ENCODE measurements at places on chromosomes 3 and 15.

GRCh38 chr3:40975711-40976121 is 223.6 kb upstream of the CTNNB1 start:
- no peak for DNase-seq

- no peak for DNase-seq
These were observed 263.1 kb downstream of the ADAMTS17 start for GRCh38 chr15:100078511-100079220.

DNA sequence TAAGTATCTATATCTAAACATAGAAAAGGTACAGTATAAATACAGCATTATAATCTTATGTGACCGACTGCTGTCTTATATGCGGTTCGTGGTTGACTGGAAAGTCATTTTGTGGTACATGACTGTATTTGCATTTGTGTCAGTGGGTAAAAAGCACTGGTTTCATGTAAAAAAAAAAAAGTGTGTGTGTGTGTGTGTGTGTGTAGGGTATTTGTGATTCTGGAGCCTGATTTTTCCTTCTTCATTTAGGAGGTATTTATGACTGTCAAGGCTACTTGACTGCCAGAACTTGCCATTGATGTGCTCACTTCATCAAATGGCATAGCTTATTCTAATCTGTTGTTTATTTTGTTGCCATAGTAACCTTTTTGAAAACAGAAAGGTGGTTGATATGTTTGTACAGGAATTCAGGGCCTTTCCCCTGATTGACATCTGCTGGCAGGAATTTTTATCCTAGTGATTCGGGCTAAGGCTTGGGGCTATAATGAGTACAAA is 63.2 kb downstream of the AKAP13 start:
- DNase-seq, result no peak

DNA sequence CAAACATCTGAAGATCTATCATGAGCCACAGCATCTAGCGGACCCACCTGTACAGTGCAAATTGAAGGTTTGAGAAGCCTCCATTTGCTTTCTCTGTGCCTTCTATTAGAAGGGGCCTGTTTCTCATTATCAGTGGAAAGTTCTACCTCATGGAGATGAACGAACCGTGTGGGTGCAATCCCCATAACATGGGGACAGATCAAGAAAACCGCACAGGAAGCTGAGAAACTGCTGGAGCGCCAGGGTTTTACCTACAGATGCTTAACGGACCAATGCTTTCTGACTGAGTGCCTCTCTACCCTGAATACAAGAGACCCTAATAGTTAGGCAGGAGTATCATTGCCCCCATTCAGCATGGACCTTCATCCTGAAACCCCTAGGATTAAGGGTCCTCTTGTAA is 53.5 kb downstream of the CYP19A1 start:
- DNase-seq, result no peak

DNA sequence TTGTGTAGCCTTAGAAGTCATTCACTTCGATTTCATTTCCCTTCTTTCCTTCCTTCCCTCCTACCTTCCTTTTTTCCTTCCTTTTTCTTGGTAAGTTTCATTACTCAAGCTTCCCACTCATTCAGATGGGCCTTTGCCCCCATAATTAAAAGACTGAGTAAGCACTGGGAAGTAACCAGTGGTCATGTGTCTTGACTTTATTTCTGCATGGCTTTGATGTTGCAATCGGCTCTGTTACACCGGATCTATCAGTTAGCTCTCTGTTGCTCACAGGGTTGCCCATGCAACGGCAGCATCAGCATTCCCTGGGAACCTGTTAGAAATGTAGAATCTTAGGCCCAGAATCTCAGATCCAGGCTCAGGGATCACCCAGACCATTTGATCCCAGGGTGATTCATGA is 25.6 kb upstream of the LARS2 start:
- no peak for DNase-seq

- DNase-seq, result no peak
These were observed 172.3 kb upstream of the MBNL1 start for GRCh38 chr3:152096280-152096906.

DNA sequence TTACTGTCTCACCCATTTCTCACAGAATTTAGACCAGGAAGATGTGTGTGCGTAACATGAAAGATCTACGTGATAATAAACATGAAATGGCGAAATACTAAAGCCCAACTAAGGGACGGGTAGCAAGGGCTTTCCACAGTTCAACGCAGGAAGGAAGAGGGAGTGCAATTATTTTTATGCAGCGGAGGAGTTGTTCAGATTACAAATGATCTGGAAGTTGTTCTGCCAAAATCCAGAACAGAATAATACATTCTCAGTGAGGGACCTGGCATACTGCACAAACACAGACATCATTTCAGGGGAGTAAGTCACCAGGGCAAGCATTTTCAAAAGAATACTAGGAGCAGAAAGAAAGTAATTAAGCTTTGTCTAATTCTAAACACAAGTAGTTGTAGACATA is 133.6 kb upstream of the RAP2B start:
- DNase-seq, result no peak

DNA sequence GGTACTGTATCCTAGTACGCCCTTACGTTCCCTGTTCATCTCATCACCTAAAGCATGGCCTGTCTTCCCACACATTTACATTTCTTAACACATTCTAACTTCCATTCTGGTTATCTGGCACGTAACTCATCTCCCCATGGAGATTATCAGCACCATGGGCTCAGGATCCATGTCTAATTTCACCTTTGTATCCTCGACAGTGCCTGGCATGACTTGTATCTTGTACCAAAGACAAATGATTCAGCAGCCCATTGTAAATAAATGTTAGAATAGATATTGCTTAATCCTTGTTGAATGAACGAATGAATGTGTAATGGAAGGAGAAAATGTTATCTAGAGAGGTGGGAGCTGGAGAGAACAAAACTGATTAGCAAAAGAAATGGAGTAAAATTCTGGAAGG is 69.7 kb upstream of the TPM1 start:
- DNase-seq, result no peak

DNA sequence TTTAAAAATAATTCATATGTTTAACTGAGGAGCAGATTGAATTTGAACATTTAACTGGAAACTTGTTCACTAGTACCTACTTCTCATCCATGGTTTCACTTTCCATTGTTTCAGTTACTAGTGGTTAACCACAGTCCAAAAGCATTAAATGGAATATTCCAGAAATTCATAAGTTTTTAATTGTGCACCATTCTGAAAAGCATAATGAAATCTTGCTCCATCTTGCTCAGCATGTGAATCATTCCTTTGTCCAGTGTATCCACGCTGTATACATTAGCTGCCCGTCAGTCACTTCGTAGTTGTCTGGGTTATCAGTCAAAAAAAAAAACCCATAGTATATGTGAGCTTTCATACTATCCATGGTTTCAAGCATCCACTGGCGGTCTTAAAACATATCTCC is 217.6 kb downstream of the TPRG1 start:
- DNase-seq, result no peak

DNA sequence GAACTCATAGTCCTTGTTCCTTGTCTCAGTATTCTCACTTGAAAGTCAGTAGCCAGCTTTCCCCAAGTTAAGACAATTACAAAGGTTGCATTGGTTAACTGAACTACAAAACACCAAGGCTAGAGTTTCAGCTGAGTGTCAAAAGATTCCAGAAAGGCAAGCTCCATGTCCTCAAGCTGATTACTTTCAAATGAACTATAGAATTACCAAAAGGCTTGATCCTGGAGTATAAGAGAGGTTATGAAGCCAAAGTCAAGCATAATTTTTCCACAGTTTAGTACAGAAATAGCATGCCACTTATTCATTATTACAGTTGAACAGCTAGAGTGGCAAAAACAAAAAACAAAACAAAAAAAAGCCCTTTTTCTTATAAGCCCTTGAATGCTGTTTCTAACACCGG is 51.9 kb downstream of the ZBTB20 start:
- DNase-seq, result no peak

DNA sequence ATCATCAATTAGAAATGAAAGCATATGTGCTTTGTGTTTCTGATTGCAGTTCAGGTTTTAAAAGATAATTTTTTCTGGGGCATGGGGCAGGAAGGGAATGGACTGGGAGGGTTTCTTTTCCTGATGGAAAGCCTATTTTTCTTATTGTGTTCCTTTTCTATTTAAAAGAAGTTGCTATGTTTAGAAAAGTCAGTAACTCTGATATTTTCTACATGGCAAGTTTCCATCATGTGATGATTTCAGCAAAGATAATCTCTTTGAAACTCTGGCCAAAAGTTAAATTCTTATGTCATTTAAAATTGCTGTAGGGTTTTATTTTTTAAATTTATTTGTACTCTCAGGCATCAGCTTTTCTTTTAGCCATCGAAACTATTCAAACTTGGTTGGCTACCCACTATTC is 601.2 kb downstream of the FOXP1 start:
- peak; percentile 17 for DNase-seq

DNA sequence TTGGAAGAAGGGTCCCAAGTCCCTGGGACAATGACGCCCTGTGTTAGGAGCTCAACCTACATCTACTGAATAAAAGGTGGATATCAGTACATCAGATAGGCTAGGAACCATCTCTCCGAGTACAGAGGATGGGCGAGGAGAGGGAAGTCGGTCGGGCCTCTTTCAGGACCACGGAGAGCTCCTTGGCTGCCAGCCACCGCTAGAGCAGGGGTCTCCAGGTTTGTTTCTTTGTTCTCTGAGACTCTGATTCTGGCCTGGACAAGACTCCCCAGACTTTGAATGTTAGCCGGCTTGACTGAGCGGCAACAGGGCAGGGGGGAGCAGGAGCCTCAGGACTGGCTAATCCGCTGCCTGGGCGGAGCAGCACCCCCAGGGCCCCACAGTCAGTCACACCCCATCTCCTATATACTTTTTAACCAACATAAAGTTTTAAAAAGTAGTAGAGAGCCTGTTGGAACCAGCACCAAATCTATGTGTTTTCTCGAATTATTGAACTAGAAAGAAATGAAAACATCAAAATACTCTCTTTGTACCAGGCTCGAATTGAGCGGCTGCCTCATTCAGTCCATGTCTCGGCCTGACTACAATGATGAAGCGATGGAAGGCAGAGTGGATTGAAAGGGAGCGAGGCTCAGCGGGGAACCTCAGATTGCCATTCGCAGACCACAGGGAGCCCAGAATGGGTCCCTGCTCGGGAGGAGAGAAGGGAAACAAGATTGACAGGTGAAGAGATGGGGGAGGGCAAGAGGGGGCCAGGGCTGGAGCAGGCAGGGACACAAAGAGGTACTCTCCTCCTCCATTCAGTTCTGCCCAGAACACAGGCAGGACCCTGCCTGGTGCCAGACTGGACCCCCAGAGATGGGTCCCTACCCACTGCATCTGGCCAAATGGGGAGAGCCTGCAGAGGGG is 131.6 kb downstream of the TPRA1 start:
- no peak for DNase-seq

DNA sequence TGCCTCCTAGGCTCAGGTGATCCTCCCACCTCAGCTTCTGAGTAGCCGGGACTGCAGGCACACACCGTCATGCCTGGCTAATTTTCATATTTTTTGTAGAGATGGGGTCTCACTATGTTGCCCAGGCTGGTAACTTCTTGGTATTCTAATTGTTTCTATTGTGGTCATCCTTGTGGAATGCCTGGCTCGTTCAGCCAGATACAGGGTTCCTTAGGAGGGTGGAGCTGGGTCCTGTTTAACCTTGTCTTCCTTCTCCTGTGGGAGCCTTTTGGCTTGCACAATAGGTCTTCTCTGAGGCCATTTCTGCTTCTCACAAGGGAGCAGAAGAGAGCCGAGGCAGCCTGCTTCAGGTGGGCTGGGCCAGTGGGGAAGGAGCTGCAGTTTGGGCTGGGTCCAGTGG is 15.7 kb downstream of the PLEKHO2 start:
- peak; percentile 65 for DNase-seq

- no peak for DNase-seq
These were observed 300.6 kb upstream of the KCNH8 start for GRCh38 chr3:18847583-18848197.

DNA sequence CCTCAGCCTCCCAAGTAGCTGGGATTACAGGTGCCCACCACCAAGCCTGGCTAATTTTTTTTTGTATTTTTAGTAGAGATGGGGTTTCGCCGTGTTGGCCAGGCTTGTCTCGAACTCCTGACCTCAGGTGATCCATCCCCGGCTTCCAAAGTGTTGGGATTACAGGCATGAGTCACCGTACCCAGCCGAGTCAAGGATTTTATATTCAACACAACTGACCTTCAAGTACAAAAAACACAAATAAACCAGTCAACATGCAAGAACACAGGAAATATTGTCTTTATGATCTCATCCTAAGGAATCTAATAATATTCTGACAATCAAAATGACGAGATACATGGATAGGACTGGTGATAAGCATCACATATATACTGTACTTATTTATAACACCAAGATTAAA is 37.9 kb downstream of the TJP1 start:
- no peak for DNase-seq

GRCh38 chr3:187838016-187838540 is 92.8 kb upstream of the BCL6 start:
- no peak for DNase-seq

DNA sequence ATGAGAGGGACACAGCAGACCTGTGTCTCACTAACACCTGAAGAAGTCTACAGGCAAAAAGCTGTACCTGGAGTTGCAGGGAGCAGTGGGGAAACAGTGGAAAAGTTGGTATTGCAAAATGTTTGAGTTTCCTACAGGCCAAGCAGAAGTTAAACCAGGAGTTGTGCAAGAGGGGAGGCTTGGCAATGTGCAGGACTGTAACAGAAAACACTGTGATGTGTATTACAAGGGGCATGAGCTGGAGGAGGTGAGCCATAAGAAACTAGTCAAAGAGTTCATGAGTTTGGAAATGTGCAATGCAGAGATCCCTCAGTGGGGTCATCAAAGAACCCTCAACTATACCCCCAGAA is 47.1 kb upstream of the SERPINI2 start:
- DNase-seq, result no peak

GRCh38 chr3:60803216-60804173 is 447.8 kb downstream of the FHIT start:
- DNase-seq, result no peak

- DNase-seq, result no peak
These were observed 11.6 kb upstream of the TSC22D2 start for GRCh38 chr3:150396491-150396890.

DNA sequence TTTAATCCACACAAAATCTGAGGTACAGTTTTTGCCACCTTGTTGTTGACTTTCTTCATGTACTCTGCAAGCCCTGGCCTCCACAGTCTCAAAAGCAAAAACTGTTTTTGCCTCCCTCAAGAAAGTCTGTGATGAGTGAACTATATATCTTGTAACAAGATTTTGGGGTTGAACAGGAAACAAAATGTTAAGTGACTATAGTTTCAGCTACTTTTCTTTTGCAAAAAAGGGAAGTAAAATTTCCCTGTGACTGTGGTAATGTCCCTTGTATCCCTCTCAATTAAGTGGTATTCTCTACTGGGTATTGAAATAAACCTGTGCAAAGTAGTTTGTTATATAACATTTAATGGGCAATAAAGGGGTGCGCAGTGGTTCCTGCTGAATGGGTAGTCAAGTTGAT is 21.3 kb upstream of the SCAANT1 start:
- no peak for DNase-seq

Data from hepatic stellate cell (primary cell).